ENCODE measurements at places on chromosomes 5 and 9.
A peak's percentile ranks its signal among the peaks of the same experiment; 100 is the strongest.

- no peak for DNase-seq
Measured at GRCh38 chr5:23411200-23411599, 96.2 kb upstream of the PRDM9 start.

GRCh38 chr5:144812763-144813162 lies 642.1 kb downstream of the KCTD16 start:
- no peak for DNase-seq

DNA sequence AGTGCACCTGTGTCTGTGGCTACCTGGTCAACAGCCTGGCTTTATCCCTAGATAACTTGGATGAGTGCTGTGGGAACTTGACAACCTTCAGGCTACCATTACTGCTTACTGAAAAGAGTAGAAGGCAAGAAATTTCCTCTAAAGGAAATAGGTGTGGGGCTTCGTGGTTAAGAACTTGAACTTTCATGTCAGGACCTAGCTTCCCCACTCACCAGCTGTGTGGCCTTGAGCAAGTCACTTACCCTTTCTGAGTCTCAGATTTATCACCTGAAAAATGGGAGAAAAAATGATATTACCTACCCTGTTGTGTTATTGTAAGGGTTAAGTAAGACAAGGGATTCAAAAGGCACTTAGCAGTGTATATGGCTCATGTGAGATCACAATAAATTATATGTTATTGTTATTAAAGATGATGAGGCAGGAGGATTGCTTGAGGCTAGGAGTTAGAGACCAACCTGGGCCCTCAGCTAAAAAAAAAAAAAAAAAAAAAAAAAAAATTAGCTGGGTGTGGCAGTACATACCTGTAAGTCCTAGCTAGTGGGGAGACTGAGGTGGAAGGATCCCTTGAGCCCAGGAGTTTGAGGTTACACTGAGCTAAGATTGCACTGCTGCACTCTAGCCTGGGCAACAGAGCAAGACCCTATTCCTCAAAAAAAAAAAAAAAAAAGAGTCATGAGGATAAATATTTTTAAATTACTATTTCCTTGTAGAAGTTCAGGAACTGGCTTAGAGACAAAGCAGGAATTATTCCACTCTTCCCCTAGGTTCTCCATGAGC lies 97.0 kb upstream of the SPRY4 start:
- DNase-seq = no peak

DNA sequence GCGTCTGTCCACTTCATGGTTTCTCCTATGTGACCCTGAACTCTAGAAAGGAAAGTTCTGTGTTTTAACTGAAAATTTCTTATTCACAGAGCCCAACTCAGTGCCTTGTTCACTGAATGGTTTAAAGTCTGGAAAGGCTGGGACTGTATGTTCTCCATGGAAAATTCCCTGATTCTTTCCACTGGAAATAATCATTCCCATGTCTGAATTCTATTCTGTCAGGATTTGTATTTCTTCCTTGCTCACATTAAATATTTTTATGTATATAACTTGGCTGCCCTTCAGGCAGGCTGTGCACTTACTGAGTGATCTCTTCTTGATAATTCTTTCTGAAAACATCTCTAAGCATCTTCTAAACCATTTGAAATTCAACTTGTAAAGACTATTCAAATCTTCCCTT lies 1126.9 kb upstream of the DMAC1 start:
- DNase-seq = no peak

DNA sequence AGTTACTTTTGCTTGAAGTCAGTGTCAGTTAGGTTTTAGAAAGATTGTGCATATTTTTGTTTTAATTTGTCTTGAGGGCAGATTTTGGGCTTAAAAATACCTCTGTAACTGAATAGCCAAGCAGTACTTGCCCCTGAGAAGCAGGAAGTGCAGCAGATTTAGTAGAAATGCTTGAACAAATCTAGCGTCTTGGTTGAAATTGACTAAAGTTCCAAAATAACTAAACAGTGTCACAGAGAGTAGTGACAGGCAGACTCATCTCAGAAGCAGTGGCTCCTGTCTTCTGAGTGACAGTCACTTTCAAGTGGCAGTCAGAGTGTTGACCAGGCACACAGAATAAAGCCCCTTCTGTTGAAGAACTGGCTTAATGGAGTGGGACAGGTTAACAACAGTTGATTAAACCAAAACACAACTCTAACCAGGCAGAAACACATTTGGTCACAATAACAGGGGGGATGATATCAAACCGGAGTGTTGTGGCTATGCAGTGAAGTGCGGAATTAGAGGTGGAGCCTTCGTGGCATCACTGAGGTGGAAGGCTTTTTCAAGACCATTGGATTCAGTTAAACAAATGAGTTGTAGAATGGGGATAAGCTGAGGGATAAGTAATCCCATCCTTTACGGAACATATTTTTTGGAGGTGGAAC lies 29.1 kb downstream of the TRIO start:
- no peak for DNase-seq

DNA sequence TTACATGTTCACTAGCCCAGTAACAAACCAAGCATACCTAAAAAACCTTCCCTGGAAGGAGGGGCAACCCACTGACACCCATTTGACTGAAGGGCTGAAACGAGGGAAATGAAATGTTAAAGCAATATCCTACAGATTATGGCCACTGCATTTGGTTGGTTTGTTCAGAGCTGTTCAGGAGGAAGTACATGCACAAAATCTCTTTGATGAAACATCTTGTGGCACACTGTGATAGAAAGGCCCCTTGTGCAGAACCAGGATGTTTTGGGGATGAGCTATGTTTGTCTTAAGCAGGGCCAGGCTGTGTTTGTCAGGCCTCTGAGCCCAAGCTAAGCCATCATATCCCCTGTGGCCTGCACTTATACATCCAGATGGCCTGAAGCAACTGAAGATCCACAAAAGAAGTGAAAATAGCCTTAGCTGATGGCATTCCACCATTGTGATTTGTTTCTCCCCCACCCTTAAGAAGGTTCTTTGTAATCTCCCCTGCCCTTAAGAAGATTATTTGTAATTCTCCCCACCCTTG lies 467.3 kb upstream of the PIK3R1 start:
- no peak for DNase-seq

DNA sequence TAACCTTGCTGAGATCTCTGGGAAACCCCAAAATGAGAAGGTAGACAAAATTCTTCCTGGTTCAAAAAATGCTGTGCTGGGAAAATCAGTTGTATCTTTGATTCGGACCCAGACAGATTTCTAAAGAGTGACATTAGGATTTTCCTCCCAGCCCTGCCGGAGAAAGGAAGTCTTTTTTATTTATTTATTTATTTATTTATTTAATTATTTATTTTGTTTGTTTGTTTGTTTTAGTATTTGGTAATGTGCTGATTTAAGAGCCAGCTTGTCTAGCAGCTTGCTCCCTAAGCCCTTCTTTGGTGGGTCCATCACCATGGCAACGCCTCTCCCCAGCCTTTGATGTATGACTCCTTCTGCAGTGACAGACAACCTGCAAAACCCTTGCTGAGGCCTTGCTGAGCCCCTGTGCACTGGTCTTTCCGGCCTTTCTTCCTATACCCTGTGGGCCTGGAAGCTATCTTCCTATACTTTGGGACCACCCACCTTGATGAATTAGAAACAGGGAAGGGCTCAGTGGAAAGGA lies 60.6 kb upstream of the AFAP1L1 start:
- DNase-seq = peak; percentile 93

GRCh38 chr5:19229179-19229835 lies 758.7 kb downstream of the CDH18 start:
- no peak for DNase-seq

- no peak for DNase-seq
Measured at GRCh38 chr9:112887381-112887780, 3.3 kb downstream of the SLC46A2 start.

GRCh38 chr9:33620738-33621439 lies 96.8 kb downstream of the ANKRD18B start:
- no peak for DNase-seq

DNA sequence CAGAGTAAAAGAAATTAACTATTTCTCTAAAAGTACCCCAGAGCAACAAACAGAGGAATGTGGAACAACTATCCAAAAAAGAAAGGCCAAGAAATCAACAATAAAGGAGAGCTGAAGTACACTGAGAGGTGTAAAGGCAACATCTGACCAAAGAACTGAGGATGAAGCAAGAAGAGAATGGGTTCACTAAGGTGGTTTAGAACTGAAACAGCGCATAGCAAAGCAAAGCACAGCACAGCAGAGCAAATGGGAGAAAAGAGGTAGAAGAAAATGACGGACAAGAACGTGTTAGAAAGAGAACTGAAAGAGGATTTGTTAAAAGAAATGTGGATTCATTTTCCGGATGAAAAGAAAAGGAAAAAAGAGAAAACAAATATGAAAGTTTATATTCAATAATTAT lies 25.8 kb downstream of the RFX3 start:
- DNase-seq = no peak

GRCh38 chr9:23493219-23493618 lies 332.8 kb downstream of the ELAVL2 start:
- no peak for DNase-seq

DNA sequence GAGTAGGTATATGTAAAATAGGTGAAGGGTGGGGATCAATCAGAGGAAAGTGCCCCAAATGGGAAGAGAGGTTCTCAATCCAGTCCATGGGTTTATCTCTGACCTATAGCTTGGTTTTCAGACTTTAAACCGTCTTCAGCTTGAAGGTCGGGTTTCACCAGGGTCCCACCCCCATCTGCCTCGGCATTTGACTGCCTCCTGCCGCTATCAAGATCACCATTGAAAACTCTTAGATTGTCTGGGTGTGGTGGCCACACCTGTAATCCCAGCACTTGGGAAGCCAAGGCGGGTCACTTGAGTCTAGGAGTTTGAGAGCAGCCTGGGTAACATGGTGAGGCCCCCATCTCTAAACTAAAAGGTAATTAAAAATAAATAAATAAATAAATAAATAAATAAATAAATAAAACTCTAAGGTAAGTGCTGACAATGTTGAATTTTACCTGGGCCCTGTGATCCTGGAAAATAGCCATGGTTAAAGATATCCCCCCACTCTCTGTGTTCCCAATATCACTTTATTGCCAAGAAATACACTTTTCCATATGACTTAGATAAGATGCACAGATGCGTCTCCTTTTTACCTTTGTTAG lies 48.8 kb downstream of the TARS1 start:
- no peak for DNase-seq

DNA sequence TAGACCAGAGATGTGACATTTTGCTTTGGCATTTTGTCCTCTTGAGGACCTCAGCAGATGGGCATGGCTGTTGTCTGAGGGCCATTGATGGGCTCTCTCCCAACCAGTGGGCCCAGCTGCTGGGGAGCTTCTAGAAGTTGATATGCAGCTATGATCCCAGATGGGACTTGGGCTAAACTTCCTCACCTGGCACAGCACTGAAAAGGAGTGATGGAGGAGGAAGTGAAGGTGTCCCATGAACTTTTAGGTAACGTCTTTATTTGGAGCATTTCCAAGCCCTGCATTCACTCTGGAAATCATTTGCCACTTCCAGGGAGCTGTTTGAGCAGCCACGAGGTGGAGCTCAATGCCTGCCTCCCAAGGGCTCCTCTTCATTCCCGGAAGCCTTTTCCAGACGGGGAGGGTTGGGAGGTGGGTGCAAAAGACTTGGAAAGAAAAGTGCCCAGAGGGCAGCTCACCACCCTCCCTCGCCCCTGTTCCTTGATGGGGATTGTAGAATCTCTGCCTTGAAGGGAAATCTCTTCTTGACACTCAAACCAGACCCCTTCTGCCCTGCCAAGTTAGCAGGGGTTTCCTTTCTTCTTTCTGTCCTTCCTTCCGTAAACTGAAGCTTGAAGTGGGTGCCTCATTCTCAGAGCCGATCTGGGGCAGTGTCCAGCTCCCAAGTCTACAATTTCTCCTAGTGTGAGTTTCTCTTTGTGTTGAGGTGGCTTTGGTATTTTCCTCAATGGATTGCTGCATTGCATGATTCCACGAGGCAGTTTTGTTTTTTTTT lies 18.1 kb upstream of the NEUROG1 start:
- DNase-seq = no peak

GRCh38 chr5:175692996-175693710 lies 35.3 kb downstream of the HRH2 start:
- DNase-seq = no peak

- no peak for DNase-seq
Measured at GRCh38 chr9:109906766-109907382, 126.9 kb downstream of the PALM2AKAP2 start.

- DNase-seq = no peak
Measured at GRCh38 chr5:14574891-14575508, 6.6 kb upstream of the OTULINL start.

- DNase-seq = no peak
Measured at GRCh38 chr9:99294850-99295461, 72.9 kb downstream of the SEC61B start.

DNA sequence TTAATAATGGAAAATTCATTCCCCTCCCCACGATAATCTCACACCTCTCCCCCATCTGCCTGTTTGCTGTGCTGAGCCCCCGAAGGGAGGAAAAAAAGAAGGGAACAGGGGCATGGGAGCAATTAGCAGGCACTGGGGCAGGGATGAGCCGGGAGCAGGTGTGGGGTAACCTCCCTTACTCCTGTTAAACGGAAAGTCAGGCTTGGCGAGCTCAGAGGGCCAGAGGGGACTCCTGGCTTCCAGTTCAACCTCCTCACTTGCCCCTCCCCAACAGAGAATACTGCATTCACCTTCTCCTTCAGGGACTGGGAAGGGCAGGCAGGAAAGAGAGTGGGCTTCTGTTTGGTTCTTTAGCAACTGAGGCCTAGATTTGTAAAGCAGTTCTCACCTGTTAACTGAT lies 1.6 kb downstream of the AFAP1L1 start:
- DNase-seq = no peak

- no peak for DNase-seq
Measured at GRCh38 chr9:127426756-127427155, 2.6 kb downstream of the ZNF79 start.

DNA sequence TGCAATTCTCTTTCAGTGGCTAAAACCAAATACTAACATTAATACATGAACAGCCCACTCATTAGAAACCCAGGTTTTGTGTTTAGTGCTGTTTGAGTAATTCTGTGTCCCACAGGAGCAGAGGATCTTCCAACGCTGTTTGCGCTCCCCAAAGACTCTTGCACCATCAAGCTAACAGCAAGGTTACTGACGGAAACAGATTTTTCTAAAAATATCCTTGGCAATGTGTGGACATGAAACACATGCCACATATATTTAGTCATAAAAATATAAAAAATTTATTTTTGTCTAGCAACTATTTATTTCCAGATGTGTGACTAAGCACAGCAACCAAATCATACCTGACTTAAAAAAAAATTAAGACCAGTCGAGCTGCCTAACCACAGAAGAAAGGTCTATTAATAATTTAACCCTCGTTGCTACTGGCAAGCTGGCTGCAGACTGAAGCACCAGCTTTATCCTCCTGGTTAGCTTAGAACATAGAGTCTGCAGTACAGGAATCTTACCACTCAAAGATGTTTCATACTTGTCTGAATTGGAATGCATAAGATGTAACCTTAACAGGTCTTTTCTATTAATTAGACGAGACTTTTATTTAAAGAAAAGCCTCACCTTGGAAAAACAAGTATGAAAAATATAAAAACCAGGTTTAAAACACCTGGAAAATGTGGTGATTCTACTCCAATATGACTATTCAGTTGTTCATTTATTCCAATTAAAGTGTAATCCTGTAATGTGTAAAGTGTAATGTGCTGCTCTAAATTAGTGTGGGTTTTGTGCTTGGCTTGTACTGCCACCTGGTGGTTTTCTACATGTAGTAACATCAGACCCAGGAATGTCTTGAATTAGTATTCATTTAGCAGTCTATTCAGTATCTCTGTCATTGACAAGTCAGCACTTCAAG lies 272.5 kb downstream of the EPB41L4A start:
- DNase-seq = peak; percentile 65

- no peak for DNase-seq
Measured at GRCh38 chr9:5531101-5531882, 21.0 kb downstream of the PDCD1LG2 start.

GRCh38 chr9:82558346-82558745 lies 504.6 kb downstream of the RASEF start:
- no peak for DNase-seq
